ENCODE measurements at places on chromosomes 3 and 15. TPM values are rescaled to one million over a fixed set of nuclear protein-coding genes. Genes with fewer than 3 reads are reported as not detected.

- no peaks in the 10 kb centered on the region for H3K27me3 ChIP-seq
- H3K27ac ChIP-seq: no peak overlapping the region
- DNase-seq: no peak
- H3K4me3 ChIP-seq: no peak overlapping the region
- peaks cover 3% of the 10 kb centered on the region for H3K36me3 ChIP-seq
Measured at GRCh38 chr3:97841304-97841703, 19.5 kb downstream of the CRYBG3 start.

DNA sequence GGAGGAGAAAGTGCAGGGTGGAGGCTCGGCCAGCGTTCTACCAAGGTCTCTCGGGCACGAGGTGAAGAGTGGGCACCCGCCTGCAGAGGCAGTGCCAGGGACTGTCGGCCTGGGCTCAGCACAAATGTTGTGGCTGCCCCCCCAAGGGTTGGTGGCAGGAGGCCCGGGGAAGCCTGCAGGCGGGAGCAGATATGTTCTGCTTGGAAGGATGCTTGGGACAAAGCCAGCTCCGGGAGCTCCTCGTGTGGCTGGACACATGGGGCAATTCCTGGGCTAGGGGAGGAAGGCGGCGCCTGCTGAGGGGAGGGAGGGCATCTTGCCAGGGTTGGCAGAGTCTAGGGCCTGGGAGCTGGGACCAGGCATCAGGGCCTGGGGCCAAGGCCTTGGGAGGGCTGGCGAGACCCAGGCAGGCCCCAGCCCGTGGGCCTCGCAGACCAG is 30.4 kb upstream of the FBLN2 start:
- H3K27ac ChIP-seq: no peak overlapping the region
- no peaks in the 10 kb centered on the region for H3K36me3 ChIP-seq
- peak; percentile 84 for DNase-seq
- no peaks in the 10 kb centered on the region for H3K4me1 ChIP-seq
- H3K4me3 ChIP-seq: no peak overlapping the region

Gene DUOX1
- 0.46 TPM for polyA plus RNA-seq

- H3K4me1 ChIP-seq: no peaks in the 10 kb centered on the region
- H3K36me3 ChIP-seq: peaks cover 8% of the 10 kb centered on the region
- no peak overlapping the region for H3K27ac ChIP-seq
Measured at GRCh38 chr3:111944372-111944771, 34.5 kb upstream of the ABHD10 start.

Gene FRMD4B
- 24.4 TPM for polyA plus RNA-seq

DNA sequence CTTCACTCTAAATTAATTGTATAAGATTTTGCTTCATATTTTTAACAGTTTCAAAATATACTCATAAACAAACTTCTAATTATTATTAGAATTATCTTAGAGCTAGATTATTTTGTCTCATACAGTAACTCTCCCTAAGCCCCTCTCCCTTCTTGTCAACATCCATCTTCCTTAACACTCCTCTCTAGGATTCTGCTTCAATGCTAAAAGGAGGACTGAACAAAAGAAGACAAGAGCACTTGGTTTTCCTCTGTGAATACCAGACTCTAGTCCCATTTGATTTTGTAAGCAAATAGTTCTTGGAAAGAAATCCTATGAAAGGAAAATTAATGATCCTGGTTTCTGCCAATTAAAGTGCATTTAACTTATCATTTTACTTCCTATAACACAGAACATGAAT is 91.8 kb downstream of the KCNMB2 start:
- no peak for DNase-seq
- no peaks in the 10 kb centered on the region for H3K27me3 ChIP-seq
- H3K27ac ChIP-seq: no peak overlapping the region
- H3K4me1 ChIP-seq: no peaks in the 10 kb centered on the region
- H3K4me3 ChIP-seq: no peak overlapping the region

DNA sequence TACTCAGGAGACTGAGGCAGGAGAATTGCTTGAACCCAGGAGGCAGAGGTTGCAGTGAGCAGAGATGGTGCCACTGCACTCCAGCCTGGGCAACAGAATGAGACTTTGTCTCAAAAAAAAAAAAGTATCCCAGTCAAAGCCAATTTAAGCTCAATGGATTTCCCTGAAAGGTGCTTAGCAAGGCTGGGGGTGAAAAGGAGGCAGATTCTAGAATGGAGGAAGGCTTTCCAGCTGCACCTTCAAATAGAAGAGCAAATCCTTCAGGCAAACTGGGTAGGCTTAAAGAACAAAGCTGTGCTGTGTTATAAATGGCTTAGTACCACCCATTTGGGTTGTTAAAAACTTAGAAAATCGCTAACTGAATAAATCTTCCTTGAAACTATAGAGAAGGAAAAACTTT is 3.0 kb upstream of the IFT57 start:
- H3K4me1 ChIP-seq: peaks cover 10% of the 10 kb centered on the region
- H3K4me3 ChIP-seq: no peak overlapping the region
- H3K27ac ChIP-seq: no peak overlapping the region
- no peaks in the 10 kb centered on the region for H3K27me3 ChIP-seq
- no peaks in the 10 kb centered on the region for H3K36me3 ChIP-seq

- peaks cover 1% of the 10 kb centered on the region for H3K27me3 ChIP-seq
- no peak for DNase-seq
- H3K27ac ChIP-seq: no peak overlapping the region
- H3K36me3 ChIP-seq: no peaks in the 10 kb centered on the region
- H3K4me3 ChIP-seq: peak overlapping the region; percentile 36
Measured at GRCh38 chr3:14602006-14602803, 49.4 kb upstream of the CCDC174 start.

GRCh38 chr3:139636511-139636910 is 41.3 kb downstream of the NMNAT3 start:
- no peak overlapping the region for H3K27ac ChIP-seq
- no peak for DNase-seq
- H3K27me3 ChIP-seq: no peaks in the 10 kb centered on the region
- no peak overlapping the region for H3K4me3 ChIP-seq

DNA sequence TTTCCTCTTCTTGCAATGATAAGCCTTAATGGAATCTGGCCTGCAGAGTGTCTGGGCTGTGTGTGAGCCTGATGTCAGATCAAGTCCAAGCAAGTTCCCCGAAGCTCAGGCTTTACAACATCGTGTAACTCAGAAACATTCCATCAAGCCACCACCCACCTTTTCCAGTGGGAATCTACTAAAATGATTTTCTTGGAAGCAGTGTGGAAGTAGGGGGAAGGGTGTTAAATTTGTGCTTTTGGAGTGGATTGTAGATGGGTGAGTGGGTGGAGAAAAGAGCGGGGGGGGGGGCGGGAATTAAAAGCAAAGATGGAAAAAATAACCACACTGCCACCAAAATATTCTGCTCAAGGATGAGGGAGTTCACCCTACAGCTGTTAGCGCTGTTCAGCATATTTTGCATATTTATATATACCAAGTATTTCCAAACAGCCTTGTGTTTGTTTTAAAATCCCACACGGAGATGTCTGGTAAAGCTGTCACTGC is 53.6 kb downstream of the VGLL3 start:
- no peaks in the 10 kb centered on the region for H3K27me3 ChIP-seq
- no peaks in the 10 kb centered on the region for H3K36me3 ChIP-seq
- no peaks in the 10 kb centered on the region for H3K4me1 ChIP-seq
- no peak overlapping the region for H3K4me3 ChIP-seq
- DNase-seq: no peak

GRCh38 chr3:11770477-11771391 is 76.0 kb downstream of the TAMM41 start:
- H3K36me3 ChIP-seq: no peaks in the 10 kb centered on the region
- no peak overlapping the region for H3K27ac ChIP-seq
- no peaks in the 10 kb centered on the region for H3K4me1 ChIP-seq
- no peak overlapping the region for H3K4me3 ChIP-seq

- H3K4me1 ChIP-seq: no peaks in the 10 kb centered on the region
- H3K36me3 ChIP-seq: no peaks in the 10 kb centered on the region
- no peak overlapping the region for H3K4me3 ChIP-seq
- DNase-seq: peak; percentile 19
Measured at GRCh38 chr15:73906346-73907034, 19.8 kb upstream of the LOXL1 start.

GRCh38 chr15:58584789-58585461 is 153.1 kb downstream of the LIPC start:
- H3K27ac ChIP-seq: no peak overlapping the region
- H3K4me3 ChIP-seq: no peak overlapping the region
- DNase-seq: no peak
- peaks cover 2% of the 10 kb centered on the region for H3K27me3 ChIP-seq

- no peaks in the 10 kb centered on the region for H3K4me1 ChIP-seq
- H3K4me3 ChIP-seq: no peak overlapping the region
- no peak overlapping the region for H3K27ac ChIP-seq
- no peaks in the 10 kb centered on the region for H3K27me3 ChIP-seq
- DNase-seq: no peak
- H3K36me3 ChIP-seq: no peaks in the 10 kb centered on the region
Measured at GRCh38 chr15:43948691-43949325, 122.0 kb downstream of the WDR76 start.

- no peaks in the 10 kb centered on the region for H3K27me3 ChIP-seq
- H3K27ac ChIP-seq: no peak overlapping the region
- H3K4me3 ChIP-seq: no peak overlapping the region
- no peak for DNase-seq
- no peaks in the 10 kb centered on the region for H3K4me1 ChIP-seq
Measured at GRCh38 chr15:61091289-61091616, 137.8 kb downstream of the RORA start.

DNA sequence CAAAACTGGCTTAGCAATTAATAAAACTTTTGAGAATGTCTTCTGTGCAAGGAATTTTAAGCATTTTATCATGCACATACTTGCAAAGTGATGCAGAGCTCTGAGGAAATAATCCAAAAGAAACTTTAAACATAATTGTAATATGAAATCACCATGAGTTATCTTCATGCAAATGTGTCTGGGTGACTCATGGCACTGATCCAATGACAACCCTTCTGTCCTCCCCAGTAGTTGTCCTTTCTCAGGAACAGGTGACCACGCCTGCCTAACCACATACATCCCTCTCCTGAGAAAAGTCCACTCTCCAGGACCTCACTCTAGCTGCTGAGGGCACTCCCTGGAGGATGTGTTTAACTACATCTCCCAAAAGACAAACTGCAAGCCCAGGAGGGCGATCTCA is 530.6 kb upstream of the IL12A start:
- H3K36me3 ChIP-seq: no peaks in the 10 kb centered on the region
- H3K4me3 ChIP-seq: no peak overlapping the region
- no peaks in the 10 kb centered on the region for H3K4me1 ChIP-seq
- H3K27ac ChIP-seq: no peak overlapping the region
- no peaks in the 10 kb centered on the region for H3K27me3 ChIP-seq
- no peak for DNase-seq

DNA sequence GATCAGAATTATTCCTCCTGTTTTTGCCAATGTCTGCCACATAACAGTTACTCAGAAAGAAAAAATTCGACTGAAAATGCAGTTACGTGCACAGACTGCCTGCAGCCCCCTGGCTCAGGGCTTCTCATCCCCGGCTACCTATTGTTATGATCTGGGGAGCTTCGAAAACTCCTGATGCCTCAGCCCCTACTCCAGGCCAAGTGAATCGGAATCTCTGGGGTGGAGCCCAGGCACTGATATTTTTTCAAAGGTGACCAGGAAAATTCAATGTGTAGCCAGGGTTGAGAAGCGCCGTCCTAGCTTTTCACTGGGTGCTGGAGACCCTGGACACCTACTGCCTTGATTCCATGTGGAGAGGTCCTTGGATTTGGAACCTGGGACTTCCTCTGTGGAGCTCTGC is 8.5 kb downstream of the ADAMTS17 start:
- DNase-seq: no peak
- H3K27ac ChIP-seq: no peak overlapping the region
- H3K27me3 ChIP-seq: no peaks in the 10 kb centered on the region
- no peak overlapping the region for H3K4me3 ChIP-seq

DNA sequence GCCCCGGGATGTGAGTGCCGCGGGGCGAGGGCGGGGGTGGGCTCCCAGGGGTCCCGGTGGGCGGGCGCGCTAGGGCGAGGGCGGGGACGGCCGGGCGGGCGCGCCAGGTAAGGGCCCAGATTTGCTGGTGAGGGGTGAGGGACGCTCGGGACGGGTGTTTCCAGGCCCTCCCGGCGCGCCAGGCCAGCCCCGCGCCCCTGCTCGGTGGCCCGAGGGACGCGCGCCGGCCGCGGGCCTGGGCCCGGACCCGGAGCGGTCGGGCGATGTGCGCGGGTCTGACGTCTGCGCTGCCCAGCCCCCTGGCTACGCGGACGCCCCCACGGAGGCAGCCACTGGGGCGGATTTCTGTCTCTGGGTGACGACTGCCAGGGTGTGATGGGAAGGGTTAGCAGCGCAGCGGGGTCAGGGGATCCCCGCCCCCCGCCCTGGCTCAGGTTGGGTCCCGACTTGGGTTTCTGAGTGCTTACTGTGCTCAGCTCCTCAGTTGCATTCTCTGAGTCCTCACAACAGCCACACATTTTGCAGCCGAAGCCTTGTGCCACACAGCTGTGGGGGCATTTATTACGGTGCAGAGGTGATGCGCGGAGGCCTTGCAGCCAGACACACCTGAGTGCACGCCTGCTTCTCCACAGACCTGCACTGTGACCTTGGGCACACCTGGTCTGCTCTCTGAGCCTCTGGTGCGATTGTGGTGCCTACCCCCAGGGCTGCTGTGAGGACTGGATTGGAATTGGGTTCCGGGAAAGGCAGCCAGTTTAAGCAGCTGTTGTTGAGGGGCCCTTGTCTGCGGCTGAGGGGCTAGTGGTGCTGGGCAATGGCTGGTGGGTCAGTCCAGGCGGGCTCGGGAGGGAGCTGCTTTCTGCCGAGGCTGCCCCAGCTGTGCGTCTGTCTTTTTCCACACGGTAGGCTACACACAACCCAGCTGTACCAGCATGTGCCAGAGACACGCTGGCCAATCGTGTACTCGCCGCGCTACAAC is 523 bp downstream of the HDAC11 start:
- no peaks in the 10 kb centered on the region for H3K27me3 ChIP-seq
- H3K36me3 ChIP-seq: no peaks in the 10 kb centered on the region
- no peaks in the 10 kb centered on the region for H3K4me1 ChIP-seq
- H3K4me3 ChIP-seq: peak overlapping the region; percentile 70

GRCh38 chr3:48501196-48501595 is 2.8 kb downstream of the SHISA5 start:
- no peaks in the 10 kb centered on the region for H3K4me1 ChIP-seq
- no peak overlapping the region for H3K27ac ChIP-seq
- no peaks in the 10 kb centered on the region for H3K27me3 ChIP-seq
- H3K4me3 ChIP-seq: no peak overlapping the region
- no peaks in the 10 kb centered on the region for H3K36me3 ChIP-seq
- DNase-seq: peak; percentile 63

Gene TM2D3
- 26.8 TPM for polyA plus RNA-seq

GRCh38 chr15:65829130-65829764 is 37.2 kb upstream of the DENND4A start:
- no peak overlapping the region for H3K4me3 ChIP-seq
- no peaks in the 10 kb centered on the region for H3K27me3 ChIP-seq
- no peak for DNase-seq
- no peaks in the 10 kb centered on the region for H3K36me3 ChIP-seq
- no peak overlapping the region for H3K27ac ChIP-seq

- H3K36me3 ChIP-seq: no peaks in the 10 kb centered on the region
- no peaks in the 10 kb centered on the region for H3K27me3 ChIP-seq
- no peak for DNase-seq
- H3K27ac ChIP-seq: peak overlapping the region; percentile 88
Measured at GRCh38 chr3:126208182-126208581, 27.8 kb upstream of the ALDH1L1 start.

Gene DNAJA4
- polyA plus RNA-seq: 17.0 TPM
